ENCODE measurements at places on chromosomes 1 and 21.

GRCh38 chr1:53070621-53071020, 8.6 kb downstream of the PODN start:
- no peak for DNase-seq

DNA sequence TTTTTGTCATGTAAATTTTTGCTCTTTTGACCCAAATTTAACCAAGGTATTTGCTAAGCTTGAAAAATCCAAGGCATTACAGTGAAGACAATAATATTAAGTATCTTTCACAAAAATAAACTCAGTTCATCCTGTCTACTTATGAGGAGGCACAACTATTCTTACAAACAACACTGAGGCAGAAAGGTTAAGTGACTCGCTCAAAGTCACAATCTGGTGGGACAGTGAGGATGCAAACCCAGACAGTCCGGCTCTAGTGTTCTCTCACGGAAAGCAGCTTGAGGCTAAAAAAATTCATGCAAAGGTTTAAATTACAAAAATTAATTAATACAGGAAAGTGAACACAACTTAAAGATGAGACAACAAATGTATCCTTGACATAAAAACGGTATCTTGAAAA, 125.3 kb downstream of the SIPA1L2 start:
- no peak for DNase-seq

- no peak for DNase-seq
Measured at GRCh38 chr1:40305451-40305850, 11.6 kb downstream of the COL9A2 start.

DNA sequence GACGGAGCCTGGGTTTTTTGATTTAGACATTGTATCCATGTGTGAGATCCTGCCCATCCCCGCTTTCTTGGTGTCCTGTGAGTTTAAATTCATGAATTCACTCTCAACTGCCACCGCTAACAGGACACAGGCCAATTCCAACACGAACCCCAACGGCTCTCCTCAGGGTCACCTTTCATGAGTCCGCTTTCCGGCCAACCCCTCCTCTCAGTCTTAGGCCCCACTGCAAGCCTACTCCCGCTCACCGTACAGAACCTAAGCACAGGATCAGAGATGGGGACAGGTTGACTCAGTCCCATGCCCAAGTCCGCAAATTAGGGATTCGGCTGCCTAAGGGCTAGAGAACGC, 238 bp upstream of the SCP2 start:
- no peak for DNase-seq

GRCh38 chr1:119674835-119675289, 26.8 kb upstream of the ZNF697 start:
- DNase-seq = no peak

DNA sequence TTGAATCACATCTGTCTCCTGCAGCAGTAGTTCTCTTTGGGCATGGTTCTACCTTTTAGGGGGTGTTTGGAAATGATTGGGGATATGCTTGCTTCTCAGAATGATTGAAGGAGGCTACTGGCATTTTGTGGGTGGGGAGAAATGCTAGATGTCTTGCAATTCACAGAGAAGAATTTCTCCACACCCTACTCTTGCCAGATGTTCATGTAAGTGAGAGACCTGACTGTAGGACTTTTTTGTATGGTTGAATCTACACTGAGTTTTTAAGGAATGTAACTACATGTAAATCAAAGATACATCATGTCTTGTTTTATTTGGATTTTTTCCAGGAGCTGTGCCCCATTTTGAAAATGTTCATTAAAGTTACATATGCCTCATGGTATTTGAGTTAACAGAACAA, 311.9 kb downstream of the PRDM2 start:
- no peak for DNase-seq

DNA sequence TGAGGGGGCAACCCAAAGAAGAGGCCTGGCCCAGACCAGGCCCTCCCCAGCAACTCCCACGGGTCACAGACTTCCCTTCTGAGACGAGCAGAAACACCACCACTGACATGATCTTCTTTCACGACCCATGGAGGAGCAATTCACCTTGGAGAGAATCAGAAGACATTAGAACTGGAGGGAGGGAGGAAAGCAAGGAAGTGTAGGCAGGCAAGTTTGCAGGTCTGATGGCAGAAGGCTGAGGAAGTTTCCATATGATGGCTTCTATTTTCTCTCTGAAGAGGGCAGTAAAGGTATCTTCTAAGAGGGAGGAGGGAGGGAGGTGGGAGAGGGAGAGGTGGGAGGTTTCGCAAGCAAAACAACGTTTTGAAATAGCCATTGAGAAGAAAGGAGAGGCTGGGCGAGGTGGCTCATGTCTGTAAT, 1.4 kb upstream of the UBXN10 start:
- no peak for DNase-seq

DNA sequence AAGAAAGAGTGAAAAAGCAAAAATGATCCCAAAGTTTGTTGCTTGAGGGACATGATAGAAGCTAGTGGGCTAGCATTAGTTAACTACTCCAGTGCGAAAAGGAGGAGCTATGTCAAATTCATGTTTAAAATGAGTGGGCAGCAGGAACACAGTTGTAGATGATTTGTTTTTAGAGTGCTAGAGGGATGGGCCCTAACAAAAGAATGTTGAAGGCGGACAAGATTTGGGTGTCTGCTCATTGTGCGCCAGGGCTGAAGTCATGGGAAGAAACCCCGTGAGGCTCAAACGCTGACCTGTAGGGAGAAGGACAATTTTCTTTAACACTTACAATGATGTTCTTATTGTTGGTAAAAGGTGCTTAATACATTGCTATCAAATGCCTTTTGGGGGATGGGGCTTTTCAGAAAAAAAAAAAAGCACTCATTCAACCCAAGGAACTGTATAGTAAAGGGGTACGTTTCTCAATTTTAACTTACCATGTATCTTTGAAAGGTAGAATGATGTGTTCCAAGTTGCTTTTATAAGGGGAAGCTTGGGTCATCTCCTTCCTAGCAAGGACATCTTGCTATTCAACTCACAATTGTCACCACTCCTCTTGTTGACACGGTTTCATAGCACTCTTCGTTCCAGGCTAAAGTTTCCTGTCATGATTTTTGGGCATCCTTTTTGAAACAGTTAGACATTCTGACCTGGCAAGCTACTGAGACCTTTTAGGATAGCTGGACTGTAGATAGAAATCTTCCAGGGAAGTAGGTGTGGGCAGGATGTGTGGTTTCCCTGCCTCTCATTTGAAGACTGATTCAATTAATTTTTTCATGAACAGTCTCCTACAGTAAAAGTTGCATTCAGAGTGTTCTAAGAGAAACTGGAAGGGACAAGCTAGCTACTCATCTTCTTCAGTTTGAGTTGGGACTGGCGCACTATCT, 53.0 kb upstream of the CNN3 start:
- no peak for DNase-seq

DNA sequence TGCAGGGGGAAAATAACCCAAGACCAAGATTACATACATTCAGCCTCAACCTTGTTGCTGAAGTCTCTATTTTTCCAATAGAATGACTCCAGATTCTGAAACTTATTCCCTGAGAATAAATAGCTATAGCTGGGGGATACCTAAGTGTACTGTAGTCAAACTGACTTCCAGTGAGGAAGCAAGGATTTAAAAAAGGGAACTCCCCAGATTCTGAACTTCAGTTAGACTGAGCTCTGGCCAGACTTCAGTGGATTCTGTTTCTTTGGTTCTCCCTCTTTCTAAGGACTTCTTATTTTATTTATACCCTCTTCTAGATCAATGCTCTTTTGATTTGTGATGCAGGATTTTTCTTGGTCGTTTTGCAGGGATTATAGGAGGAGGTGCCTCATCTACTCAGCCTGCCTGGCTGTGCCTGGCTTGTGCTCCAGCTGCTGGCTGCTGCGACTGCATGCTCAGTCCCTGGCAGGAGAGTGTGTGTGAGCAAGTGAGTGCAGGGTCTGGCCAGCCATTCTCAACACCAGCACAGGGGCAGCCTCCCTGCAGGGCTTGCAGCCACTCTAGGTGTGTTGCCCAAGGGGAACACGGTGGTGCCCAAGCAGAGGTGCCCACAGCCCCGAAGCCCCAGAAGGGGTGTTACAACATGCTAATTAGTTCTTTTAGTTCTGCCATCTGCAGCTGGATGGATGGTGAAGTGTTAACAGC, 43.0 kb downstream of the SPATA17 start:
- no peak for DNase-seq

DNA sequence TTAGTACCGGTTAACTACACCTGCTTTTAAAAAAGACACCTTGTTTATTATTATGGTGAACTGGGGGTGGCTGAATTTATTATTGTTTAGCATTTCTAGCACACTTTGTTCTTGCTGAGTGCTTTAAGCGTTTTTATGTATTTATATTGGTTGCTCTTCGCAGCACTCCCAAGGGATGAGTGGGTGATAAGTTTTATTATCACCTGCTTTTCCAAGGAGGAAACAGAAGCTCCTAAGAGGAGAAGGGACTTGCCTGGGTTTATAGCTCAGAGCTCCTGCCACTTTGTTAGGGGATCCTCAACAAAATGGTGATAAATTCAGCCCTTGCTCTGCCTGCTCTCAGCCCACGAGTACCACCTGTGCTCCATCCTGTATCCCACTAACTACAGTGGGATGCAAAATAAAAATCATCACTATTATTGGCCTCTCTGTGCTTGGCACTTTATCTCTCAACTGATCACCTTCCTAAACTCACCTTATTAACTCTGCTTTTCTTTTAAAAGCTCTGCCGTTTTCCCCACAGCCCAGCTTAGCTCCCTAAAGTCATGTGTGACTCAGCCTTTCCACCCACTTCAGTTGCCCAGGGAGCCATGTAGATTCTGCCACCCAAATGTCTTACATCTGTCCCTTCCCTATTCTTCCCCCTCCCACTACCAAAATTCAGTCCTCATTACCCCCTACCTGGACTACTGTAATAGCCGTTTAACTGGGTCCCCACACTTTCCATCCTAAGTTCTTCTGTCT, 44.5 kb downstream of the BCL9 start:
- no peak for DNase-seq

DNA sequence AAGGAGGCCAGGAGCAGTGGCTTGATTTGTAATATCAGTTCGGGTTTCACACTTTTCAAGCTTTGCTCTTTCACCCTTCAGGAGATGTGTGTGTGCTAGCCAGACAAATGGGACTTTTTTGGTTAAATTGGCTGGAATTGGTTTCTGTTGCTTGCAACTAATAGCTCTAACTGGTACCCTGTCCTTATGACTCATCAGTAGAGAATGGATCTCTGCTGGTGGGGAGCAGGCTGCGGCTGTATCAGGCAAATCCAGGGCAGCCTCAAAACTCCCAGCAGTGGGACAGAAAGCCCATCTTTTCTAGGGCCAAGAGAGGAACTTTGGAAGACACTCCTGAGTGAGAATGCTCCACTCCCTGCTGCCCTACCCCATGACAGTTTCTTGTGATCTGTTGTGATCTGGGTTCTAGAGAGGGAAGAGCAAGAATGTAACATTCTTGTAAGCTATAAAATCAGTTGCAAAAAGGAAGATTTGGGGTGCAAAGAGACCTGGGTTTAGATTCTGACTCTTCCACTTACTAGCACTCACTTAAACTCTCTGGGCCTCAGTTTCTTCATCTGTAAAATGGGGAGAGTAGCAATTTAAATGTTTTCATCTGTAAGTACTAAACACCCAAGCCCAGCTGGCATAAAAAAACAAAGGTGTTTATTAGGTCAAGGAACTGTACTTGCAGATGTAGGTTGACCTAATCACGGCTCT, 257.0 kb upstream of the TMEM51 start:
- DNase-seq = no peak
